Psoas muscle (tissue), 8 donors: ENCODE measurements at places on chromosomes 16 and 17.

DNA sequence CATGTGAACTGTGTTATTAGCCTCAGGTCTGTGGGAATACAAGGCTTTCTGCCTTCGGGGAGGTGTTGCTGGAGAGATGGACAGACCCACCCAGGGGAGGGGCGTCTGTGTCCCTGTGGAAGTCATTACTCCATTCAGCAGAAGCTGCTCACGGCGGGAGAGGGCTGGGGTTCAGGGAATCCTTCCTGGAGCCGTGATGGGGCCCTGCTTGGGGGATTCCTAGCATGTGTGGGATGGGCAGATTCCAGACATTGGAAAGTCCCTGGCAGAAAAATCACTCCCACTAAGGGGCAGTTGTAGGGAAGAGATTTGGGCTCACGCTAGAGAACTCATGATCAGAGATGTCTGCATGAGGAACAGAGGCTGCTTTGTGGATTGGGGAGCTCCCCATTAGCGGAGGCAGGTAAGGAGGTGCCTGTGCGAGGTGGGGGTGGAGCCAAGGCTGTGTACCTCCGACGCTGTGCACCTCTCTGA, 56.3 kb upstream of the IL34 start:
- peak; percentile 61 for DNase-seq

- DNase-seq, result peak; percentile 46
These were observed 542 bp downstream of the CBX4 start for GRCh38 chr17:79838522-79839274.

- peak; percentile 65 for DNase-seq
These were observed 354 bp upstream of the ESRP2 start for GRCh38 chr16:68236137-68236825.

DNA sequence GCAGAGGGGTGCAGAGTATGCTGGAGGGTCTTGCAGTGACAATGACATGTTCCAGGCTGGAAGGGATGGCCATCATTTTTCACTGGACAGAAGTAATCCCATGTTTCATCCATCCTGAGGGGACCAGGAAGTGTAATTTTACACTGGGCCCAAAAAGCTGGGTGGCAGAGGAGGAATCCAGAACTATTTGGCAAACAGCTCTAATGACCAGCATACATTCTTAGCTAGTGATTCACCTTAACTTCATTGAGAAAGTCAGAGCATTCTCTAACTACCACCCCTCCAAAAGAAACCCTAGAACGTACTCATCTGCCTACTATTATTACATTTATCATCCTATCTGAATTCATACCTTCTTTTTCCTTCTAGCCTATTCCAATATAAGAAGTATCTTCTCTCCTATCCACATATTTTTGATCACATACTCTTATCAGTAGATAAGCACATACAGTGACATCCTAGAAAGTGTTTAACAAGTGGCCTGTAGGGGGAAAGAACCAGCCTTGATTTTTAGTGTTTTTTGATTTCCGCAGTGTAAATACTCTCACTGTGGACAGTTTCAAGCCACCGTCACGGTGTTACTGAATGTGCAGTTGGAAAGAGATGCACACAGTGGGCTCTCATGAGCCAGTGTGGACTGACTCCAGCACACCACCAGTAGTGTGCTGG, 118.1 kb downstream of the FTO start:
- DNase-seq, result no peak

- no peak for DNase-seq
These were observed 40.2 kb upstream of the BHLHA9 start for GRCh38 chr17:1229900-1230501.

GRCh38 chr16:77234611-77235010, 35.4 kb downstream of the SYCE1L start:
- no peak for DNase-seq

GRCh38 chr16:48374255-48374654, 11.0 kb downstream of the SIAH1 start:
- no peak for DNase-seq
